Activated naive CD8-positive, alpha-beta T cell treated with anti-CD3 and anti-CD28 coated beads, Interleukin-2, amount 50 U/mL, for 16 hours (primary cell): ENCODE measurements at places on chromosomes 1 and 21.

- DNase-seq: no peak
Observed at GRCh38 chr1:244322181-244322580, 129.5 kb downstream of the ADSS2 start.

DNA sequence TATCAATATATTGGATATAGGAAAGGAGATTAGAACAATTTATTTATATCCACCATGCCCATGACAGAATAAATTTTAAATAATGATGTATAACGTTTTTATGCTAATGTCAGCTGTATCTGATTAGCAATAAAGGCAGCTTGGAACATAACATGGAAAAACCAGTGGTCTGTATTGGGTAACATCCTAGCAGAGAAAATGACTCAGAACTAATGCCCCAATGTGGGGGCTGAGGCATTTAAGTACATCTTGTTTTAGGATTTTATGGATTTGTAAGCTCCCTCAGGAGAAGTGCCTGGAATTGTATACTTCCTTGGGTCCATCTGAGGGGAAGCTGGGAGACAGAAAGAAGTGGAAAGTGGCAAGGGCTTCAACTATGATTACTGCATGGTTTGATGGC, 82.3 kb downstream of the HMCN1 start:
- no peak for DNase-seq

DNA sequence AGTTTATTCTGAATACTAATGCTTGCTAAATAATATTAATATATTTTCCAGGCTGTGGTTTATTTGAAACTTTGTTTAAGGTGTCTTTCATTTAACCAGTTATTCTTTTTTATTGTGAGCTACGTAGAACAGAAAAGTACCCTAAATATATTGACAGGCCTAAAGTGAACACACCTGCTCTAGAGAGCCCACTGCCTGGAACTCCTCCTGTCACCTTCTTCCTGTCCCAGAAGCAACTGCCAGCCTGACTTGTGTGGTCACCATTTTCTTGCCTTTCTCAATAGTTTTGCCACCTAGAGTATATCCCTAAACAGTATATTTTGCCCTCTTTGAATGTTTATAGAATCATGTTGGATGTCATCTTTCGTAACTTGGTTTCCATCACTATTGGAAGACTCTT, 48.5 kb downstream of the SCCPDH start:
- no peak for DNase-seq

GRCh38 chr1:245332513-245332912, 177.7 kb downstream of the KIF26B start:
- DNase-seq: no peak

- DNase-seq: no peak
Observed at GRCh38 chr1:177020851-177021589, 143.5 kb downstream of the ASTN1 start.

- no peak for DNase-seq
Observed at GRCh38 chr1:26297057-26297790, 9.2 kb downstream of the UBXN11 start.

DNA sequence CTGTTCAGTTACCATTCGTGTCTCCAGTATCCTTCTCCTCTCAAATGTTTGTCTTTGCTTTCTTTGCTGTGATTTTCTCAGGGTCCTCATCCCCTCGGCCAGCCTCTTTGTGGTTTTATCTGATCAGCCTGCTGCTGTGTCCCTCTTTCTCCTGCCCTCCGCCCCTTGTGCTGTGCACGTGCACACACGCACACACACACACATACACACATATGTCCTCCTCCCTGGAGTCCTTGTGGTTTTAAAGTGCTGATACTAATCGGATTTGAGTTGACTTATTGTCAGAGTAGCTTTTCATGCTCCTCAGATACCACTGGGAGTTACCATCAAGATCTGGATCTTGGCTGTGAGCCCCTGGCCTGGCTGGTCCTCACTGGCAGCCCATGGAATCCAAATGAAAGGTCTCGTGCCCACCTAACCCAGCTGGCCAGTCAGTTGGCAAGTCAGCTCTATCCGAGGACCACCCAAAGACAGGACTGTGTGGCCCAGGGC, 34.1 kb downstream of the QSOX1 start:
- no peak for DNase-seq

GRCh38 chr1:2643414-2644077, 10.7 kb upstream of the MMEL1 start:
- no peak for DNase-seq

GRCh38 chr1:180178511-180179161, 24.0 kb downstream of the QSOX1 start:
- peak; percentile 35 for DNase-seq

GRCh38 chr1:41045740-41046139, 24.2 kb upstream of the SLFNL1 start:
- no peak for DNase-seq

- DNase-seq: no peak
Observed at GRCh38 chr1:232577772-232578171, 52.2 kb downstream of the SIPA1L2 start.

DNA sequence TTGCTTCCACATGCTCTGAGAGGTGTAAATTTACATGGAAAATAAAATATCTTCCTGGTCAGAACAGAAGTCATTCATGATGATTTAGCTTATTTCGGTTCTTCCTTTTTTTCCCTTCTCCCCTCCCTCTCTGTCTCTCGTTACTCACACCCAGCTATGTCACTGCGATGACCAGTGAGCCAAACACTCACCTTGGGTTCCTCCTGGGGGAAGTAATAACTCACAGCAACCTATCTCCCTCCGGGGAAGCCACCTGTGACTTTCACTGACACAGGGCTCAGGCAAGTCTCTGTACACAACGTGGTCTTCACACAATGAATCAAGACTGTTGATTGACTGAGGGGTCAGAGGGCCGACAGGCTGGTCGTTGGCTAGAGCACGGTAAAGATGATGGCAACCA, 135.3 kb upstream of the VANGL1 start:
- DNase-seq: no peak

- no peak for DNase-seq
Observed at GRCh38 chr1:44693159-44693558, 18.6 kb downstream of the ARMH1 start.

DNA sequence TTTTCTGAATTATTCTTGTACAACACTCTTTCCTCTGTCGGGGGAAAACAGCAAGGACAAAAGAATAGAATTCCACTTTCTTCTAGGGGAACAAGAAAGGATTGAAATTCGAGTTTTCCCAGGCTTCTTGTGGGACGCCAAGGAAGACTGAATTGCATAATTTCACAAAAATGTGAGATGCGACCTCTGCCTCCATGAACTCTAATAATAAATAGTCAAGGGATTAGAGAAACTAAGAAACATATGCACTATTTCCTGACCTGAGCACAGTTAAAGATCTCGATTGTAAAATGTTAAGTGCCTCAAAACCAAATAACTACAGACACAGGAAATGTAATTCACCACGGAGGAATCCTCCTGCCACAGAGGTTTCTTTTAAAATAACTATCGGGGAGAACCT, 117.3 kb upstream of the MARK1 start:
- DNase-seq: no peak

DNA sequence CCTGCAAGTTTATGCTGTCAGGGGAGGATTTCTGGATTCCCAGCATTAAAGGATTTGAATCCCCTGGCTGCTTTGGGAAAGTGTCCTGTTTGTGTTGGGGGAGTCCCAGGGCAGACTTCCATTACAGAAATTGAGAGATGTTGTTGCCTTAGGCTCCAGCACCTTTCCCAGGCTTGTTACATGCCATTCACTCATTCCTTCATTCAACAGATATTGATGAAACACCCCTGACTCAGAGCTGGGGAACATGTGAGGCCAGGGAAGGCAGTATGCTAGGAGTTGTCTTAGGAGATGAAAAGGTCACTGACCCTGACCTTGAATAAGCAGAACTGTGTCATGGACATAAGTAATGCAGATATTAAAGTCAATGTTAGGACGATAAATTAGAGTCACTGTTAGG, 161.7 kb downstream of the NTMT2 start:
- DNase-seq: no peak

DNA sequence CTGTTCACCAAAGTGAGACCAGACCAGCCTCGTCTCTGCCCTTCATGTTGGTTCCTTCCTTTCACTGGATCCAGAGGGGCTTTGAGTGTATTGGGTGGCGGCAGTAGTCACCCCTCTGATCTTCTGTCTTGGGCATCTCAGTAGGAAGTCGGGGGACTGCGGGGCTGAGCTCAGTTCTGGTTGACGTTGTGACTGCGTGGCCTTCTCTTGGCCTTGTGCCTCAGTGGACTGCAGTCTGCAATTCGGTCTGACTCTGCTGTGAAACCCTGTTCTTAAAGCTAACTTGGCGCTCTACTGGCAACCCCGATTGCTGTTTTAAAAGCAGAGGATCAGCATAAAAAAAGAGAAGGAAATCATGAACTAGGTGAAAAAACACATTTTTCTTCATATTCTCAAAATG, 56.7 kb downstream of the SLC37A1 start:
- no peak for DNase-seq

GRCh38 chr1:172515927-172516326, 17.0 kb upstream of the SUCO start:
- DNase-seq: no peak

GRCh38 chr1:227728059-227728891, 6.8 kb downstream of the JMJD4 start:
- DNase-seq: no peak

GRCh38 chr1:38454749-38455441, 404.7 kb downstream of the RRAGC start:
- DNase-seq: no peak

GRCh38 chr1:91282695-91283420, 121.8 kb downstream of the HFM1 start:
- DNase-seq: no peak

DNA sequence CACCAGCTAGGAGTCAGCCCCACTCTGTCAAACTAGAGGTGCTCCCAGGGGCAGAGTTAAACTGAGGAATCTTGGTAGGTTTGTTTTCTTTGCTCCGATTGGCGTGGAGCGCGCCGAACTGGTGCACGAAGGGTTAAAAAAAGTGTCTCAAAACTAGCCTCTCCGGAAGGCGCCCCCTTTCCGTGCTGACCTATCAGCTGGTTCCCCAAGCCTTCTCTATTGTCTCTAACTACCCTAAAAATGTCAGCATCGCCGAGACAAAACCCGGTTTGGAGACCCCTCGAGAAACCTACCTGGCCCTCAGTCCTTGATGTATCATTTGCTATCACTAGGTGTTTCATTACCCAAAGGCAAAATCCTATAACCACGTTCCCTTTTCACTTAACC, 2.2 kb downstream of the TGFB2 start:
- DNase-seq: no peak

DNA sequence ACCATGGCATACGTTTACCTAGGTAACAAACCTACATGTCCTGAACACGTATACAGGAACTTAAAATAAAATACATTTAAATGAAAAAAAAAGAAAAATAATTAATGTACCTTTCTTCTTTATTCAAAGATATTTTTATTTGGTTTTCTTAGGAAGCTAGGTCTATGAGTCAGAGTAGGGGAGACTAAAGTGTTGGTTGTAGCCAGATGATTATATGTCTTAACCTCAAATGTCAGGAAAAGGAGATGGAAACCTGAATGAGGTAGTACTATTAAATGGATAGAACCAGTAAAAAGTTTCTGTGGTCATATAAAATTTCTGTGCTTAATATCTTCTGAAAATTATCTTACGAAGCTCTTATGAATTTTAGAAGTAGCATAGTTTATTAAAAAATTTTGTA, 275.8 kb downstream of the KCTD3 start:
- DNase-seq: no peak

GRCh38 chr21:19987671-19988070, 1010.5 kb upstream of the NCAM2 start:
- no peak for DNase-seq

DNA sequence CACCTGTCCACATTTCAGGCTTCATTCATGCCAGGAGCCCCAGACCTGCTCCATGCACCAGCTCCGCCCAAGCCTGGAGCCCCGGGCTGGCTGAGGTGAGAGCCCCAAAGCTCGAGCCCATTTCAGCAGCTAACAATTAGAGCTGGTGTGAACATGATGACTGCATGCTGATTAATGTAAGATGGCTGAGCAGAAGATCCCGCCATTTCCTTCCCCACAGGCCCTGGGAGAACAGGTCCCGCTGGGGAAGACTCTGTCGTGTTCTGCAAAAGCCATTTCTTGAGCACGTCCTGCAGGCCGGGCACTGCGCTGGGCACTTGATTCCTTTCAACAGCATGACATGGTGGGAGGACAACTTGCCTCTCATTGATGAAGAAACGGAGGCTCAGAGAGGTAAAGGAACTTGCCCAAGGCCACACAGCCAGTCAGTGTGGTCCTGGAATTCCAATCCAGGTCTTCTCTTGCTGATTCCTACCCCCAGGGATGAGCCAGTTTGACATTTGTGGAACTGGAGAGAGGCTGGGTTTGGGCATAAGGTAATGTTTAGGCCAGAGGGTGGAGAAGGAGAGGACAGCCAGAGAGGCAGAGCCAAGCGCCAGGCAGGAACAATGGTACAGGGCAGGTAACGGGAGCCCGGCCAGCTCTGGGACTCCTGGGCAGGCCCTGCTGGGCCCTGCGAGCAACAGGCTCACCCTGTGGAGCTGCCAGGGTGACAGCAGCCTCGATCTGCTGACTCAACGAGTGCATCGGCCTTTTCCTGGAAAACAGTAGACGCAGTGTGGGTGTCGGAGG, 28.1 kb upstream of the EPHA2 start:
- DNase-seq: no peak

DNA sequence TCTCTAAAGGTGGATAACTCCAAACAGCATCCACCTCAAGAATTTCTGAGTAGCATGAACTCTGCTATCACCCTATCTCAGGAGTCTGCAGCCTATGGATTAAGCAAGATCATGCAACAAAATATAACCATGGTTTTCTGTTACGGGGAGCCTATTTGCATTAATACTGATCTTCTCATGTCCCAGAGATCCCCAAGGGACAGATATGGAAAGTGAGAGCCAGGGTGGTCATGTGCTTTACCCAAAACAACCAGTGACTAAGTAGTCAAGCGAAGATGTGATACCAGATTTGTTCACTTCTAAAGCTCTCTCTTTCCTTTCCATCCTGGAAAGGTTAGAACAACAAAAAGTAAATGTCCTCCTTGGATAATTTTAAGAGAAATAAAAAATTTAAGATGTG, 125.1 kb downstream of the PRRX1 start:
- DNase-seq: no peak

- DNase-seq: no peak
Observed at GRCh38 chr1:42929434-42930177, 29.1 kb downstream of the SLC2A1 start.

- no peak for DNase-seq
Observed at GRCh38 chr1:43781574-43781973, 74.2 kb downstream of the ST3GAL3 start.

DNA sequence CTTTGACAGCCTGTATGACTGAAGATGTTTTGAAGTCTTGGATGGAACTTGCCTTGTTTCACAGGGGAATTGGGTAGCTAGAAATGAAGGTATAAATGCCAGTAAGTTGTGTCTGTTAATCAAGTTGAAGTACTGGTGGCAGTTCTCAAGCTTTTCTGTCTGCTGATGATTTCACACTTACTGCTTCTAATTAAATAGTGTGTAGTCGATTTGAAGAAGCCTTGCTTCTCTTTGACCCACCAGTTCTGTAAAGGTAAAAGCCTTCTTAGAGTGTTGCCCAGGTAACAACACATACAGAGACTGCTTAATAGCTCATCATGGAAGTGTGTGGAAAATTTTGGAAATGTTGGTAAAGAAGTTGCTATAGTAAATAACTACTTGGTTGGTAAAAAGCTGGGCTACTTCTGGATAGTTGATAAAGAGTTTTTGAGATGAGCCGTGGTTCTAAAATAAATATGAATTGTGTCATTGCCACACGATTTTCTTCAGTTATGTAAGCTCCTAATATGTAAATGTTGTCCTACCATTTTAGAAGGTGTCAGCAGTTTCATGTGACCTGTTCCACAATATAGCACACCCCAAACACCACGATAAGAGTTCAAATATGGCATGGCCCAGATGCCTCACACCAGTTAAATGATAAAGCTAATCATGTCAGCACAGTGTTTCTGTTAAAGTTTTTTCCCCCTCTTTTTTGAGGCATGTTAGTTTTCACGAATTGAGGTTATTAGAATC, 7.4 kb downstream of the RABGAP1L start:
- no peak for DNase-seq
